BJ (cell line): ENCODE measurements at places on chromosomes 16 and 17.

- no peak for DNase-seq
Observed at GRCh38 chr16:1620391-1620790, 8.2 kb downstream of the CRAMP1 start.

GRCh38 chr17:60744355-60744966 lies 66.8 kb downstream of the BCAS3 start:
- no peak for DNase-seq

- DNase-seq, result peak; percentile 16
Observed at GRCh38 chr16:87636050-87636684, 33.9 kb downstream of the JPH3 start.

GRCh38 chr16:70523076-70523742 lies at the start of gene COG4:
Gene COG4, minus strand, starts transcription at chr16:70523554. Its CDS starts 11 bp downstream, at chr16:70523543.
- DNase-seq, result peak; percentile 21

GRCh38 chr17:19714542-19715411 lies 1.6 kb downstream of the SLC47A2 start:
- no peak for DNase-seq

- DNase-seq, result no peak
Observed at GRCh38 chr17:27756467-27757371, 43.6 kb downstream of the NOS2 start.

GRCh38 chr16:14559809-14560241 lies 70.2 kb downstream of the PARN start:
- no peak for DNase-seq

- no peak for DNase-seq
Observed at GRCh38 chr16:53216798-53217197, 162.0 kb downstream of the CHD9 start.

DNA sequence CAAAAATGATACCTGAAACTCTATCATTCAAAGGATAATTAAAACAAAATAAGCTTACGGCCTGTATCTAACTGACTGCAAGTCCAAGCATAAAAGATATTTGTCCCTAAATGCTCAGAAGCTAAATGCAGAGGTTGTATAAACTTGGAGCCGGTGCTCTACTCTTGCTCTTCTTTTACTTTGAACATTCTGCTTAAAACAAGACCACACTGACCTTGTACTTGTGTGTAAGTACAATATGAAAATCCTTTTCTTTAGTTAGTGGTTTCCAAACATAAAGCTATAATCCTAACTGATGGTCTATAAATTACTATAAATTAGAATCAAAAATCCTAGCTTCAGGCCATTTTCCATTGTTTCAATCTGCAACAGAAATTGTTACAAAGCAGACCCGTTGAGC lies 74.6 kb downstream of the SPAG9 start:
- no peak for DNase-seq

DNA sequence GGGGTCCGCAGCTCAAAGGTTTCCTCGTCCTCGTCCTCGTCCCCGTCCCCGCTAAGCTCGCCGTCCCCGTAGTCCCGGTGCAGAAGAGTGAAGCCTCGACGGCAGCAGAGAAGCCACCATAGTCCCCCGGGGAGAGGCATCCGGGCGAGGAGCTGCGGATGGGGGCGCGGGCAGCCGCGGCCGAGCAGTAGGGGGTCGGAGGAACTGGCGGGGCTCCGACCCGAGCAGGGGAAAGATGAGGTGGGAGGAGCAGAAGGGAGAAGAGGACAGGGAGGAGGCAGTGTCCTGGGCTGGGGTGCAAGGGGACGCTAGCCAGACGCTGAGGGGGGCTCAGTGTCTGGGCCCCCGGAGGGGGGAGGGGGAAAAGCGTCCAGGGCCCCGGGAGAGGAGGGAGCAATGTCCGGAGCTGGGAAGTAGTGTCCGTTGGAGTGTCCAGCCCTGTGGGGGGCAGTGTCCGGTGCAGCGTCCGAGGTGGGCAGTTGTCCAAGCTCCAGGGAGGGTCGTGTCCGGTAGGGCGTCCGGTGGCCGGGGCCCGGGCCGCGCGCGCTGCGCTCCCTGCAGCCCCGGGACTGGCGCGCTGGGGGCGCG lies at the start of gene PLEKHH3:
Gene PLEKHH3 (minus strand): TSS at position 571 of the 588 bp plus-strand sequence. CDS start 431 bp downstream, at position 140.
- no peak for DNase-seq

DNA sequence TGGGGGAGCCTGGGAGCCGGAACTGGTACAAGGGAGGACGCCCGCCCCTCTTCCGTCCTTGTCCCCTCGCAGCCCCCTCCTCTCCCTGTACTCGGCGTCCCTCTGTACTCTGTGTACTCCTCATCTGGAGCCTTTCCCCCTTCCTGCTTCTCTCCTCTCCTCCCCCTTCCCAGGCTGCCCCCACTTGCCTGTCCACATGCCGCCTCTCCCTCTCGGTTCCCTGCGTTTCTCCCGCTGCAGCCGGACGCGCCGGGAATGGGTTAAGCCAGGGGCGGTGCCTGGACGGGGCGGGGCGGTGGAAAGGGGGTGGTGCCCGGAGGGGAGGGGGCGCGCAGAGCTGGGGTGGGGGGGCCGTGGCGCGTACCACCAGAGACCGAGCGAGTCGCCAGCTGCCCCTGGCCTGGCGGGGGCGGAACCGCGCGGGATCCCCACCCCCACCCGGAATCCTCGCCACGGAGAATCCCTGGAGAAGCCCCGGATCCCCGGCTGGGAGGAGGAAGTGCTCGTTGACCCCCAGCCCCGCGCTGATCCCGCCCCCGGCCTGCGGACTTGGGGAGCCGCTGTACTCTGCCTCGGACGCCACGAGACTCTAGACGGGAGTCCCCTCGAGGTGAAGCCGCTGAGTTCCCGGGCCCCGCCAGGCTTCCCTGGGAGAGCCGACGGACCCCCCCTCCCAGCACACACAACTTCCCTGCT lies 22.6 kb downstream of the GJD3 start:
- no peak for DNase-seq

GRCh38 chr16:8262299-8262698 lies 328.0 kb downstream of the TMEM114 start:
- DNase-seq, result no peak

DNA sequence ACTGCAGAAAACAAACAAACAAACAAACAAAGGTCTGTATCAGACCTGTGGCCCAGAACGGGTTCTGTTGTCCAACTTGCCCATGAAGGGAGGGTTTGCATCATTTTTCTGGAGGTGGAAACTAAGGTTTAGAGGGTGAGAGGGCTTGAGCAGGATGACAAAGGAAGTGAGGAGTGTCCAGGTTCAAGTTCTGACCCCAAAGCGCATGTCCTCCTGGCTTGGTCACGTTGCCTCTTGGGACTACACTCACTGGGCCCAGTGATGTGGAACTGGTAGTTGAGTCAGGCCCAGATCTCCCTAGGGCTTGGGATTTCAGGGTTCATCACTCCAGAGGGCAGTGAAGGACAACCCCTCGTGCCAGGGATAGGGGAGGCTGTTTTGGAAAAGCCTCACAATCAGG lies 1.8 kb downstream of the SREBF1 start:
- DNase-seq, result no peak

- no peak for DNase-seq
Observed at GRCh38 chr16:88004391-88004790, 53.2 kb downstream of the BANP start.

GRCh38 chr17:11238705-11239104 lies 2.3 kb upstream of the SHISA6 start:
- DNase-seq, result no peak

- no peak for DNase-seq
Observed at GRCh38 chr17:4195306-4195705, 52.3 kb downstream of the CYB5D2 start.

GRCh38 chr16:86511317-86512161 lies 1.2 kb downstream of the FOXF1 start:
- DNase-seq, result no peak

DNA sequence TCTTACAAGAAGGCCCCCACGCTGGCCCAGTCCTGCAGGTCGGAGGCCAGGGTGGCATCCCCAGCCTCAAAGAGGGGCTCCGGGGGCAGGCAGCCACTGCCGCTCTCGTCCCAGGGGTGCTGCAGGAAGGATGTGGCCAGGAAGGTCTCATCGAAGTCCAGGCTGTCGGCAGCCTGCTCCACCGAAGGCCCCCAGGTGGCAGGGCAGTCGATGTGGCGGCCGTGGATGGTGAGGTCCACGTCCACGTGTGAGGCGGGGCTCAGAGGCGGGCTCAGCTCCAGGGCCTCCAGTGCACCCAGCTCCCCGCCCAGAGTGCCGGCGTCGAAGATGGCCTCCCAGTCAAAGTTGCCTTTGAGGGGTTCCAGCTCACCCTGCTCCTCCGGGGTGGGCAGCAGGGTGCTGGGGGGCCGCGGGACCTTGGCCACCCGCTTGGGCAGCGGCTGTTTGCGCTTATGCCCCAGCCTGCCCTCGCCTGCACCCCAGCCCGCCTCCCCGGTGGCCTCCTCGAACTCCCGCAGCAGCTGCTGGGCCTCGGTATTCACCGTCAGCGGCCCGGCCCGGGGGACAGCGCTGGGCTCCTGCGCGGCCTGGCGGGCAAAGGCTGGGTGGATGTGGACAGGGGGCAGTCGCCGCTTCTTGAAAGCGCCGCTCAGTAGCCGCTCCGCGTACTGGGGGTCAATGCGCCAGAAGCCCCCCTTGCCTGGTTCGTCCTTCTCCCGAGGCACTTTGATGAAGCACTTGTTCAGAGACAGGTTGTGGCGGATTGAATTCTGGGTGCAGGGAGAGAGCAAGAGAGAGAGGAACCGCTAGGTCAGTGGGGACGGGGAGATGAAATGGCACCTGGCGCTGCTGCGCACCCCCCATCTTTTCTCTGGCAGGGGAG lies 3.5 kb downstream of the FOXJ1 start:
- no peak for DNase-seq
